ENCODE measurements at places on chromosomes 5 and 9. TPM values are rescaled to one million over a fixed set of nuclear protein-coding genes. Genes with fewer than 3 reads are reported as not detected.

- no peaks in the 10 kb centered on the region for H3K27me3 ChIP-seq
- no peaks in the 10 kb centered on the region for H3K36me3 ChIP-seq
- H3K4me1 ChIP-seq = peaks cover 54% of the 10 kb centered on the region
- DNase-seq = no peak
Observed at GRCh38 chr9:14205463-14205862, 108.5 kb downstream of the NFIB start.

DNA sequence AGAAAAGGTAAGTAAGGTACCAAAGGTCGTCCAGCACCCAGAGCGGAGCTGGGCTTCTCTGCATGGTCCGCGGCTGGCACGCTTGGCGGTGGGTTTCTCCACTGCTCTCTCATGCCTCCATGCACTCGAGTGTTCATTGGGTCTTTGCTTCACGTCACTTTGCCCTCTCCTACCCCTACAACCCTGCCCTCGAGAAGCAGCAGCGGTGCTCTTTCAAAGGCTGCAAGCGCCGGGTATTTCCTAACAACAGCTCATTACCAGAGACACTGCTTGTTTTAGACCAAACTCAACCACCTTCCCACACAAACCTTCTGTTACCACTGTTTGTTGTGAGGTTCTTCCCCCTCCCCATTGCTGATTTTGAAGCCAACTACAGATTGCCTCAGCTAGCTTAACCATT, 21.5 kb upstream of the ZBTB34 start:
- H3K4me1 ChIP-seq = peaks cover 20% of the 10 kb centered on the region
- H3K27ac ChIP-seq = no peak overlapping the region
- peaks cover 10% of the 10 kb centered on the region for H3K36me3 ChIP-seq

DNA sequence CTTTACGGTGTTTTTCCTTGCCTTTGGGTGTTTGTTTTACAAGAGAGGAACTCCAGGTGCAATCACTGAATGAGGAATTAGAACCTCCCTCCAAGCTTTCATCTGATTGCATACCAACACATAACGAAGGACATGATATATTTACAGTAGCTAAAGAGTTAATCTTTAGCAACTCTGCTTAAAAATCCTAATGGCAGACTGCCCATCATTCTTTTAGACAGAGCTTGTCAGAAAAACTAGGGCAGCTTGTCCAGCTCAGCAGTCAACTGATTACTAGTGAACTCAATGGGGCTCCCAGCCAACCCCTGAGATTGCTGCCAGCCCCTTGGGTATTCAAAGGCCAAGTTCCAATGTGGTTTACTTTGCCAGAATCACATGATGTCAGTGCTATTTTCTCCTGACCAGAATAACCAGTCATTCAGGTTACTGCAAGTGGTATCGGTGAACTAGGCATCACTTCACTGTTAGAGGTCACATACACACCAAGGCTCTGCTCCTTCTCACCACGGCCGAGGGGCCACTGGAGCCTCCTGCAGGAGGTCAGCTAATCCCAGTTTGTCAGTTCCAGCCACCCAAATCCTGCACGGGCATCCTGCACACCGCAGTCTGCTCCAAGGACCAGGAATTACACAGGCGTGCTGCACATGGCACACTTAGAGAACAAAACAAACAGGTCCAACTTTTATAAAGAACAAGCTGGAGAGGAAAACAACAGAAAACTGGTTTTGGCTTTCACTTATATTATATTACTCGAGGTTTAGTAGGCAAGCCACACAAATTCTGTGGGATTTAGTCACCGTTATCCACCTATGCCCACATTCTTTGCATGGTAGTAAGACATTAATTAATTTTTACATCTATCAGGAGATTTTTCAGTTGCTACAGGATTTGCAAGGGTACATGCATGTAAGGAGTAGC, 62.5 kb downstream of the NFIB start:
- peaks cover 49% of the 10 kb centered on the region for H3K4me1 ChIP-seq
- H3K27me3 ChIP-seq = no peaks in the 10 kb centered on the region
- peak overlapping the region; percentile 76 for H3K27ac ChIP-seq
- no peaks in the 10 kb centered on the region for H3K36me3 ChIP-seq

- H3K4me3 ChIP-seq = no peak overlapping the region
- H3K4me1 ChIP-seq = peaks cover 16% of the 10 kb centered on the region
- H3K27me3 ChIP-seq = peaks cover 21% of the 10 kb centered on the region
- H3K27ac ChIP-seq = no peak overlapping the region
Observed at GRCh38 chr5:133523013-133523658, 89.2 kb downstream of the FSTL4 start.

GRCh38 chr9:79430619-79431018, 141.1 kb upstream of the TLE4 start:
- H3K27me3 ChIP-seq = no peaks in the 10 kb centered on the region
- H3K4me1 ChIP-seq = peaks cover 4% of the 10 kb centered on the region
- no peak overlapping the region for H3K27ac ChIP-seq
- H3K36me3 ChIP-seq = peaks cover 5% of the 10 kb centered on the region

The ANGPTL2 gene
- 39.0 TPM for total RNA-seq

GRCh38 chr5:131366428-131366827, 102.6 kb downstream of the CDC42SE2 start:
- no peak for DNase-seq
- peaks cover 15% of the 10 kb centered on the region for H3K4me1 ChIP-seq
- H3K4me3 ChIP-seq = no peak overlapping the region
- no peak overlapping the region for H3K27ac ChIP-seq

DNA sequence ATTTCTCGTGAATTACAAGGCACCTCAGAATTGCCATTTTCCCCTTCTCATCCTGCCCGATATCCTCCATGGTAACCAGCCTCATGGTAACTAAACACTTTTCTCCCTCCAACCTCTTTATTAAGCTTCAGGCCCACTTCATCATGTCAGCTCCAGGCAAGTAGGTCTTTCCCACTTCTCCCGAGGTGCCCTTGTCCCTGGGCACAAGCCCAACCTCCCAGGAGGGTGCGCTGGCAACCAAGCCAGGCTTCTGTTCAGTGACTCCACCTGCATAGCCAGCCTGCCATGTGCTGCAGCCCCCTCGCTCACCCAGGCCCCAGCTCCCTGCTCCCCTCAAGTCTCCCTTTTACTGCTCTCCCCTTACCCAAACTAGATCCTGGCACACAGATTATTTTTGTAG, 47.4 kb upstream of the AFAP1L1 start:
- H3K4me3 ChIP-seq = no peak overlapping the region
- H3K36me3 ChIP-seq = peaks cover 4% of the 10 kb centered on the region
- peaks cover 11% of the 10 kb centered on the region for H3K4me1 ChIP-seq
- H3K27me3 ChIP-seq = no peaks in the 10 kb centered on the region
- no peak overlapping the region for H3K27ac ChIP-seq
